NAMALWA (cell line): ENCODE measurements at places on chromosomes 7 and 10.
A peak's percentile ranks its signal among the peaks of the same experiment; 100 is the strongest.

- no peak for DNase-seq
Measured at GRCh38 chr10:108597031-108597430, 1326.3 kb downstream of the XPNPEP1 start.

GRCh38 chr7:15128716-15129115, 226.2 kb upstream of the DGKB start:
- no peak for DNase-seq

GRCh38 chr10:6669269-6669859, 89.3 kb upstream of the PRKCQ start:
- peak; percentile 63 for DNase-seq

- peak; percentile 64 for DNase-seq
Measured at GRCh38 chr10:132916421-132916841, 25.9 kb downstream of the CFAP46 start.

DNA sequence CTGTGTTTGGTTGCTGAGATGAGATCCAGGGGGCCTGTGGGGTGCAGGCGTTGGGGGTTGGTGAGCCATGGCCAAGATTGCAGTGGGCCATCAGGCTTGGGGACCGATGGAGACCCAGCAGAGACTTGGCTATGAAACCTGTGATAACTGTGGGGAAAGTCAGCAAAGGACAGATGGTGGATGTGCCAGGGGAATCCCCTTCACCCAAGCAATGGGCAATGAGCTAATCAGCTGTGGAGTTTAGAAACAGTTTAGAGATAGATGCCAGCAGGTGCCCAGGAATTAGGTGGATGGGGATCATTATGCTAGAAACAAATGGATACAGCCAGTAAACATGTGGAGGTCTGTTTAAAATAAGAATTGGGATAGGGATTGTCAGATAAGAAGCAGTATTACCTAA, 151.4 kb upstream of the FERD3L start:
- DNase-seq, result no peak

- peak; percentile 83 for DNase-seq
Measured at GRCh38 chr10:96017191-96017687, 26.1 kb upstream of the CCNJ start.

- no peak for DNase-seq
Measured at GRCh38 chr7:127909424-127910152, 121.6 kb downstream of the LRRC4 start.

GRCh38 chr10:73910764-73911552, at the start of gene PLAU:
Gene PLAU, plus strand, starts transcription at chr10:73911132. Its CDS starts 424 bp downstream, at chr10:73911556.
- DNase-seq, result no peak

GRCh38 chr10:689452-690371, at the start of gene DIP2C:
Gene DIP2C, minus strand, starts transcription at chr10:689668. Its CDS starts 90 bp downstream, at chr10:689578.
- DNase-seq, result no peak

DNA sequence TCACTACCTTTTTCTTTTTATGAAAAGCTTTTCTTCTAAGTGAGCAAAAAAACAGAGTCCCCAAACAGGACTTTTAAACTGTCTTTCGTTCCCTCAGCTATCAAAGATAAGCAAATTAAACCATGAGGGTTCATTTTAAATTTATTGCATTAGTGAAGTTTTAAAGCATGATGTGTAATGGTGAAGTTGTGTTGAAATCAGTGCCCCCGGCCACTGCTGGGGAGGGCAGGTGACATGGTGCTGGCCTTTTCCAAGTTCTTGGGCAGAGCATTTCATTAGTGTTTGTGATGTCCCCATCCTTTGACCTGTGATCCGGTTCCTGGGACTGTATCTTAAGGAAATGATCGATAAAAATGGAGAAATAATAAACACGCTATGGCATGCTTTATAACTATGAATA, 96.0 kb downstream of the EEPD1 start:
- no peak for DNase-seq

DNA sequence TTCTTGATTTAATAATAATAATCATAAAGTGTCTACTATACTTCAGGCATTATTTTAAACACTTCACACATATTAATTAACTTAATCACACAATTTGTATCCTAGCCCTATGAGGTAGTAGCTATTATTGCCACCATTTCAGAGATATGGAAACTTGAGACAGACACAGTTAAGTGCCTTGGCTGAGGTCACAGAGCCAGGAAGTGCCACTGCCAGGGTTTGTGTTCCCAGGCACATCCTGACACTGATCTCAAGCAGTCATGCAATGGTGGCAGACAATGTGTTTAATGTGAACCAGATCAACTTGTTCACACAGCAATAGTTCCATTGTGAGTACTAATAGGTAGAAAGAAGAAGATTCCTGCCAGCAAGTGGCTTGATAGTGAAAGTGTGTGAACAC, 666.0 kb downstream of the SUGCT start:
- no peak for DNase-seq

DNA sequence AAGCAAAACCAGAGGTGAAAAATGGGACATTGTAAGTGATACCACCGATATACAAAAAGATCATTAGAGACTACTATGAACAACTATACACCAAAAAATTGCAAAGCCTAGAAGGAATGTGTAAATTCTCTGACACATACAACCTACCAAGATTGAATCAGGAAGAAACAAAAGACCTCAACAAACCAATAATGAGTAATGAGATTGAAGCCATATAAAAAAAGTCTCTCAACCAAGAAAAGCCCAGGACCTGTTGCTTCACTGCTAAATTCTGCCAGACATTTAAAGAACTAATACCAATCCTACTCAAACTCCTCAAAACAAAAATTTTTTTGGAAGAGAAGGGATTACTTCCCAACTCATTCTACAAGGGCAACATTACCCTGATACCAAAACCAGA, 134.0 kb downstream of the TPST1 start:
- DNase-seq, result no peak

DNA sequence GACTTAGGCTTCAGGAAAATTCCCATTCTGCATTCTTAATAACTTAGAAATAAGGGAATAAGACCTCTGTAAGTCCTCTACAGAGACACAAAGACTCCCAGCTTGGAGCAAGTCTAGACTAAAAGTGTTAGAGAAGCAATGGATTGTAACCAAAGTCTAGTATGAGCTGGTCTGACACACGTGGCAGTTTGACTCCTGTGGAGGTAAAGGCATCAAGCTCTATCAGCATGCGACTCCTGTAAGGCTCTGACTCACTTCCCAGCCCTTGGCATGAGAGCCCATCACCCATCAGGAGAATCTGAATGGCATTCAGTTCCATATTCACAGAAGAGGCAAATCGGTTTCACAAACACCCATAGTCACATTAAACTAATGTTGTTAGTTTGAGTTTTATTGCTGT, 4.4 kb upstream of the VSTM4 start:
- no peak for DNase-seq

DNA sequence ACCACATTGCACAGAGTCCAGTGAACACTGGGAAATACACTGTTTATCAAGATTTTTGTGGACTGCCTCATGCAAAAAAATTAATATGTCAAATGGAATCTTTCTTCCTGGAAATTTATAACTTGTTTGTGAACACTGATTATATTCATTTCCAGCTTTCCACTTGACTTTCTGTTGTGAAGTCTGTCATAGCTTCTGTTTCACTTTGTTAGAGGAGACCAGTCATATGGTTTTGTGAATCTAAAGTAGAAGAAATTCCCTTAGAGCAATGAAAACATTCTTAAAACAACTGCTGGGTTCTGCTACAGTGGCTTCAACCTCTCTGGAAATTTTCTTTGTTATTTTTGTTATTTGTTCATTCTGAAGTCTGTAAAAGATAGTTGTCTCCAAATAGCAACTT, 349.5 kb upstream of the NFE2L3 start:
- DNase-seq, result no peak

DNA sequence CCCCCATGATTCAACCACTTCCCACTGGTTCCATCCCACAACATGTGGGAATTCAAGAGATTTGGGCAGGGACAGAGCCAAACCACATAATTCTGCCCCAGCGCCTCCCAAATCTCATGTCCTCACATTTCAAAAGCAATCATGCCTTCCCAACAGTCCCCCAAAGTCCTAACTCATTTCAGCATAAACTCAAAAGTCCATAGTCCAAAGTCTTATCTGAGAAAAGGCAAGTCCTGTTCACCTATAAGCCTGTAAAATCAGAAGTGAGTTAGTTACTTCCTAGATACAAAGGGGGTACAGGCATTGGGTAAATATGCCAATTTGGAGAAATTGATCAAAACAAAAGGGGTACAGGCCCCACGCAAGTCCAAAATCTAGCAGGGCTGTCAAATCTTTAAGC, 272.9 kb downstream of the MAGI2 start:
- no peak for DNase-seq

DNA sequence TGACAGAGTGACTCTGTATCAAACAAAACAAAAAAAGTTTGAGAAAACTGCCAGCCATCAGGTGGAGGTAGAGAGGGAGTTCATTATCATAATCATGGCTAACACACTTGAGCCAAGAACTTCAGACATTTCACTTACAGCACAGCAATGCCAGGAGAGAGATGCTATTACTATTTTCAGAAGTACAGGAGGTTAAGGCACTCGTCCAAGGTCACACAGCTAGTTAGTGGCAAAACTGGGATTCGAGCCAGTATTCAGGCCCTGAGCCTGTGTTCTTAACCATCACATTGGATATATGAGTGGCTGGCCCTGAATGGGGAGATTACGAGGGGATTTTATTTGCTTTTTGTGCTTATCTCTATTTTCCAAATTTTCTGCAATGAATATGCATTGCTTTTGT, 24.8 kb upstream of the UNC5B start:
- DNase-seq, result no peak

DNA sequence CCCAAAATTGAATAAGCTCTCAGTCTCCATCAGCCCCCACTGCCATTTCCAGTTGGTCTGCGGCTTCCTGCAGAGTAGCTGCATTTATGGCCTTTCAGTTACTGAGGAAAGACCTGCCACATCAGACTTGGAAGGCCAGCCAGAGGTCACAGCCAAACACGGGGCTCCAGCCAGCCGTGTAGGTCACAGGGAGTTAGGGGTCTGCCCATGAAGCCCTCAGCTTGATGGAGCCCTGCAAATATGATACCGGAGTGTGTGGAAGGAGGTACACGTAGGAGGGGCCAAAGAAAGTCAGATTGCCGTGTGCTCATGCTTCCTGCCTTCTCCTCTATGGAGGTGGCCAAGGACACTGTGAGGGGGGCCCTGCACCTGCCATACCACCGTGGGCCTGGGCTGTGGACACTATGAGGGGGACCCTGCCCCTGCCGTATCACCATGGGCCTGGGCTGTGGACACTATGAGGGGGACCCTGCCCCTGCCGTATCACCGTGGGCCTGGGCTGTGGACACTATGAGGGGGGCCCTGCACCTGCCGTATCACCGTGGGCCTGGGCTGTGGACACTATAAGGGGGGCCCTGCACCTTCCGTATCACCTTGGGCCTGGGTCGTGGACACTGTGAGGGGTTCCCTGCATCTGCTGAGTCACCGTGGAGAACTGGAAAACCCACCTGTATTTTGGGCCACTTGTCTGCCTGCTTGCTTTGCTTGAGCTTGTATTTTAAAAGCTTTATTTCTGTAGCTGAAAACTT, 335.7 kb upstream of the SHH start:
- DNase-seq, result no peak

DNA sequence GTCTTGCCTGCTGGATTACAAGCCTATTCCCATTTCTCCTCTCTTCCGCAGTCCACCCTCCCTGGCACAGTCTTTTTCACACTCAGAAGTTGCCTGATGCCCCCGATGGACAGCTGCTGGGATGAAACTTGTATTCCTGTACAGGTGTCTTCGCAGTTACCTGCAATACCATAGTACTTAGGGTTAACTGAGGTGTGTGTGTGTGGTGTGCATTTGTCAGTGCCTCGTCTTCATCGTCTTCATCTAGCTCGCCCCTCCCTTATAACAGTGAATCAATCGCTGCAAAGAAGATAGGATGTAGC, 11.0 kb downstream of the NXPH1 start:
- no peak for DNase-seq

DNA sequence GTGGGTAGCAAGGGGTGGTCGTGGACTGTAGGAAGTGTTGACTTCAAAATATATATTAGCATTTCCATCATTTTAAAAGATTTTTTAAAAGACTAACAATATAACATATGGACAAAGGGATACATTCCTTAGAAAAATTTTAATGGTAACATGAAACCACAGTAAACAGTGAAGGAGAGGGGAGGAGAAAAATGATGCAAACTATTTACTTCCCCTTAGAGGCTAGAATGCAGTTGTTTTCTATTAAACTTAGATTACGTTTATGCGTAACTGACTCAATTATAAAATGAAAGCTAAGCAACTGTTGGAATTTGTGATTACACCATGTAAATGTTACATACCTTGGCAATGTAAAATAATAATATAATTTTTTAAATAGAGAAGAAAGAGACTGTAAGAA, 41.3 kb downstream of the CALD1 start:
- DNase-seq, result no peak

DNA sequence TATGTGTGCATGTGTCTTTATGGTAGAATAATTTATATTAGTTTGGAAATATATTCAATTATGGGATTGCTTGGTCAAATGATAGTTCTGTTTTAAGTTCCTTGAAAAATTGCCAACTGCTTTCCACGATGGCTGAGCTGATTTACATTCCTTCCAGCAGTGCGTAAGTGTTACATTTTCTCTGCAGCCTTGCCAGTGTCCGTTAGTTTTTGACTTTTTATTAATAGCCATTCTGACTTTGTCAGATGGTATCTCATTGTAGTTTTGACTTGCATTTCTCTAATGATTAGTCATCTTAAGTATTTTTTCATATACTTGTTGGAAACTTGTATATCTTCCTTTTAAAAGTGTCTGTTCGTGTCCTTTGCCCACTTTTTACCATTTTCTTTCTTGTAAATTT, 434.2 kb upstream of the POT1 start:
- no peak for DNase-seq

- no peak for DNase-seq
Measured at GRCh38 chr10:27687326-27687725, 58.3 kb downstream of the MKX start.

DNA sequence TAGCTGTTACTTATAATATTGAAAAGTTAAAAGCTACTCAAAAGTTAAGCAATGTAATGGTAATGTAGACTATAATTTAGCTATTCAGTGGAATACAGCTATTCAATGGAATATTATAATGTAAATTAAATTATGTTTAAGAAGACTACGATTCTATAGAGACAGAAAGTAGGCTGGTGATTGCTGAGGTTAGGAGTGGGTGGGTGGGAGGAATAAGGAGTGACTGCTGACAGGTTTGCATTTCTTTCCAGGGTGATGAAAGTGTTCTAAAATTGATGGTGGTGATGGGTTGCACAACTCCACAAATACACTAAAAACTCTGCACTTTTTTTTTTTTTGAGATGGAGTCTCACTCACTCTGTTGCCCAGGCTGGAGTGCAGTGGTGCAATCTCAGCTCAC, 21.4 kb downstream of the DENND2A start:
- no peak for DNase-seq
